ENCODE measurements at places on chromosomes 11 and 22. TPM values are rescaled to one million over a fixed set of nuclear protein-coding genes. Genes with fewer than 3 reads are reported as not detected.

Gene DBX1
- not detected for total RNA-seq

Gene OR52E8
- not detected for total RNA-seq

DNA sequence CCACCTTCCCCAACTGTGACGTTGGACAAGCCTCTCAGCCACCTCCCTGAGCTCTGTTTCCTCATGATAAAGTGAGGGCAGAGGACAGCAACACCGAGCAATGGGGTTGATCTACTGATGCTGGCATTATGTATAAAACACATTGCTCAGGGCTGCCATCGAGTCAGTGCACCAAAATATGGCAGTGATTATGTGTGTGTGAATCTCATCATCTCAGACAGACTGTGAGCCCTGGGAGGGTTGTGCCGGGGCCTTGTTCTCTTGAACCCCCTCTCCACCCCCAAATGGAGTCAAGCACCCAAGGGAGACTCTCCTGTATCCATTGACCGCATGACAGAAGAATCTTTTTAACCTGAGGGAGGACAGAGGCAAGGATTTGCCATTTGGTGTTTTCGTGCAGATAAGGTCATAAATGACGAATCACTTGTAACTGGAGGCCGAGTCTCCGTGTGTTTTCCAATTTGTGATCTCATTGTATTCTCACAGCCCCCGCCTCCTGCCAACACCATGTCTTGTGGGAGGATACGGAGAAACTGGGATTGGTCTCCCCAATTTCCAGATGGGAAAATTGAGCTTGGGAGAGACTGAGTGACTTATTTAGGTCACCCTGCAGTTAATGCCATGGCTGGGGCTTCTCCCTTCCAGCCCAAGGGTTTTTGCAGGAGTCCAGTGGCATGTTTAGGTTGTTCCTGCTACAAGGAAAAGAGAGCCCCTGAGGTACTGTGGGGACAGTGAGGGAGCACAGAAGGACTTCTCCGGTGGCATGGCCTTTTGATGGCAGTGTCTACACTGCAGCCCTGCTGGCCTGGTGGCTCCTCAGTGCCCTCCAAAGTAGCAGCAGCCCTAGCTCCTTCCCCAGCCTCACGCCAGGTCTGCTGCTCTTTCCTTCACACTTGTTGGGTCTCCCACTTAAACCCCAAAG, 52.4 kb downstream of the CHRDL2 start:
- peak; percentile 12 for DNase-seq

GRCh38 chr11:1570531-1570895, 1.6 kb downstream of the DUSP8 start:
- no peak for DNase-seq

- DNase-seq, result peak; percentile 25
These were observed 25.0 kb upstream of the TMPRSS4 start for GRCh38 chr11:118051611-118052461.
